Stimulated activated CD4-positive, alpha-beta T cell treated with anti-CD3 and anti-CD28 coated beads, Interleukin-1b, Interleukin-23, amount 100 ng/mL, for 1 hour (primary cell): ENCODE measurements at places on chromosomes 2 and 18.

GRCh38 chr2:160931531-160931930 is 228.7 kb upstream of the TANK start:
- no peak for DNase-seq

DNA sequence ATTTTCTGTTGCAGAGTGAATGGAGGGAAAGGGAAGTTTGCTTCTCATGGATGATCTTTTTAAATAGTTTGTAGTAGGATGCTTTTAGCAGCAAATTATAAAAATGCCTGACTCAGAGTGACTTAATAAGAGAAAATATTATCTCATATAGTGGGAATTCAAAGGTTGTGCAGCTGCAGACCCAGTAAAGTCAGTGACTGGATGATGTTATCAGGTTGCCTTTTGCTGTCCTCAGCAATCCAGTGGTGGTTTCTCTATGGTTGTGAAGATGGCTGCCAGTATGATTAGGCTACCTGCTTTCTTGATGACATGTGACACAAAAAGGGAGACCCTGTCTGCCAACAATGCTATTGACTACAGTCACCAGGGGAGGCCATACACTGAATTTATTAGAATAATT is 184.8 kb downstream of the DIS3L2 start:
- no peak for DNase-seq

DNA sequence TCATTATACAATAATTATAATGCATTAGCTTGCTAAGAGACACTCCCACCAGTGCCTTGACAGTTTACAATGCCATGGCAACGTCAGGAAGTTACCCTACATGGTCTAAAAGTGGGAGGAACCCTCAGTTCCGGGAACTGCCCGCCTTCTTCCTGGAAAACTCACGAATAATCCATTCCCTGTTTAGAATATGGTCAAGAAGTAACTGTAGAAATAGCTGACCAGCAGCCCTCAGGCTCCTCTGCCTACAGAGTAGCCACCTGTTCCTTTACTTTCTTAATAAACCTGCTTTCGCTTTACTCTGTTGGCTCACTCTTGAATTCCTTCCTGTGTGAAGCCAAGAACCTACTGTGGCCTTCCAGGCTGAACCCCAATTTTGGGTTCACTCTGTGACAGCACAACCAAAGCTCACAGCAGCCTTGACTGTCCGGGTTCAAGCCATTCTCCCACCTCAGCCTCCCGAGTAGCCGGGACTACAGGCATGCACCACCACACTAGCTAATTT is 20.0 kb upstream of the PTPN2 start:
- no peak for DNase-seq

DNA sequence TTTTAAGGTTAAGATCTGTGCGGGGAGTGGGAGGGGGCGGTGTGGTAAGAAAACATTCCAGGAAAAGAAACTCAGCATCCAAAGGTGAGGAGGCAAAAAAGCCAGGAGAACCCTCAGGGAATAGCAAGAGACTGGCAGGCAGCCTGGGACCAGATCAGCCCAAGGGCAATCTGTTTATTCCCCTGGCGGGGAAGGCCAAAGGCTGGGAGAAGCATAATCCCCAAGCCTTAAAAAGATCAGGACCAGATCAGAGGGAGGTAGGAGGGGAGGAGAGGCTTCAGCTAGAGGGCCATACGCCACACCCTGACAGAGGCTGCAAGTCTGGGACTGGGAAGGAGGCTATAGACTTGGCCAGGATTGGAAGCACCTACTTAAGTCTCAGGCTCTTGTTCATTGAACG is 163.0 kb upstream of the PXDN start:
- no peak for DNase-seq

DNA sequence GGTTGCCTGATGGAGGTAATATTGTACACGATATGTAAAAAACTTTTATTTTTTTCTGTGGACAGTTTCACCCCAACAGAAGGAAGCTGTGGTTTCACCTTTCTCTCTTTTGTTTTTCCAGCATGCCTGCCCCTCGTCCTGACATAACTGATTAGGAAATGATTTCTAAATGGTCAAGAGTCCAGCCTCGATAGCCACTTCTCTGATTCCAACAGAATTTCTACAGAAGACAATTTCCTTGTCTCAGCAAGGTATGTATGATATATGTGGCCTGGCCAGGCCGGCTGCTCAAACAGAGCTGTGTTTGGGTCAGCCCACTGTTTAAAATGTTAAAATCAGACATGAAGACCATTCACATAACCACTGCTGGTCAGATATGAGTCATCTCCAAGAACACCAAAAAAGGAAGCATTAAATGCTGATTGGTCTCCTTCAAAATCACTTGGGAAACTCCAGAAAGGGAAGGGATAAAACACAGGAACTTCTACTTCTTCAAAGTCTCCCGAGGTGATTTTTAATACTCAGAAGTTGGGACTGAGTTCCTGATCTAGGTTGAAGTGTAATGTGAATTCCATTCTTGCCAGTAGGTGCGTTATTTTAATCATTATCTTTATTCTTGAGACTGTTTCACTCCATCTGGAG is 22.3 kb downstream of the ATP8B1 start:
- no peak for DNase-seq

DNA sequence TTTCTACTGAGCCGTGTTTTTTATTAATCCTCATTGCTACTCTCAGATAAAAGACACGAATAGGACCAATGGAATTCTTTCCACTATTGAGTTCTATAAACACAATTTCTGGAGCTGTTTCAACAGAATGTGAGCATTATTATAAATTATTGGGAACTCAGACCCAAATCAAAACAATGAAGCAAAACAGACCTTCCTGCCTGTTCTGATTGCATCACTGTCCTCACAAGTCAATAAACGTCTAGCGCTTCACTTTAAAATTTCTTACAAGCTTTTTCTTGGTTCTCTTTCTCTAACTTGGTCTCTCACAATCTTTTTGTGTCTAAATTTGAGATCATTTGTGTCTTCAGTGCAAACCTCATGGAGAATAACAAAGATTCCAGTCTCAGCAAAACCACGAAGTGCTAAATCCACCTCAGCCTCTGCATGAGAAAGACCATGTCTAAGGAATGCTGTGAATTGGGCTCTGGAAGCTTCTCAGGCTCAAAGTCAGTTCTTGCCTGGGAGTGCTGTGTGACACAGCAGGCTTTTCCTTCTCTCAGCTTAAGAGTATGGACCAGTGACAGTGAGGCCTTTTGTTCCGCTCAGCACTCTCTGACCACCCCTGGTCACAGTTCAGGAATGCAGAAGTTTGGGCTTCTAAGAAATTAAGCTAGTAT is 22.8 kb downstream of the ARHGAP28 start:
- no peak for DNase-seq

GRCh38 chr2:30321466-30321865 is 90.1 kb downstream of the LBH start:
- no peak for DNase-seq

- no peak for DNase-seq
These were observed 56.2 kb downstream of the UXS1 start for GRCh38 chr2:106137731-106138521.

DNA sequence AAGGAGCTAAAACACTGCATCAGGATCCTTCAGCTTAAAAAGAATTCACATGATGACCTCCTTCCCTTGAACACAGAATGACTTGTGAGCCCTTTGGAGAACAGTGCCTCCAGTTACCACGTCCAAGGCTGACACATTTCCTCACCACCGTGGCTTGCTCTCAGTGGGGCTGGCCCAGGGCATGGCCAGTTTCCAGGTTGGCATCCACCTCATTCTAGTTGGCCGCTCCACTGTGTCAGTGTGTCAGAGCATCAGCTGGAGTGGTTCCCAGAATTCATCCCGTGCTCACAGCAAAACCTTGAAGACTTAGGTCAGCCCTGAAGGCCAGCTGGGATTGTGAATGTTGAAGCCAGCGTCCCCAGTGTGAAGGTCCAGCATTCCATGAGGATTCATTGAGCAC is 158.5 kb downstream of the INSIG2 start:
- DNase-seq = no peak

GRCh38 chr2:160459538-160460332 is 33.9 kb downstream of the RBMS1 start:
- DNase-seq = no peak

GRCh38 chr2:143524559-143525401 is 395.6 kb downstream of the ARHGAP15 start:
- no peak for DNase-seq

DNA sequence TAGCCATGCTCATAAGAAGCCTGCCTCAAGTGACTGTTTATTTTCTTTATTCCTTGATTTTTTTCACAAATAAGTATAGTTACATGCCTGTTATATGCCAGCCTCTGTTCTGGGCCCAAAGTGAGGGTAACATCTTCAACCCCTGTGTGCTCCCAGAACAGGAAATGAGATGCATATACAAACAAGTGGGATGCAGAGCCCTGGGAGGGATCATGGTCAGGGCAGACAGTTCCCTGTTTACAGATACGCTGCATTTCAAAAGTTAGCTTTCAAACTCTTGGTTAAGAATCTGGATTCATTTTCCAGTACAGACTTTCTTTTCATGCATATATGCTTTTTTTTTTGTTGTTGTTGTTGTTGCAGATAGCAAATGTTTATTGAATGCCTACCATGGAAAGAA is 24.4 kb downstream of the GPR39 start:
- DNase-seq = no peak

- DNase-seq = no peak
These were observed 119.2 kb upstream of the TMEM18 start for GRCh38 chr2:796141-796985.

DNA sequence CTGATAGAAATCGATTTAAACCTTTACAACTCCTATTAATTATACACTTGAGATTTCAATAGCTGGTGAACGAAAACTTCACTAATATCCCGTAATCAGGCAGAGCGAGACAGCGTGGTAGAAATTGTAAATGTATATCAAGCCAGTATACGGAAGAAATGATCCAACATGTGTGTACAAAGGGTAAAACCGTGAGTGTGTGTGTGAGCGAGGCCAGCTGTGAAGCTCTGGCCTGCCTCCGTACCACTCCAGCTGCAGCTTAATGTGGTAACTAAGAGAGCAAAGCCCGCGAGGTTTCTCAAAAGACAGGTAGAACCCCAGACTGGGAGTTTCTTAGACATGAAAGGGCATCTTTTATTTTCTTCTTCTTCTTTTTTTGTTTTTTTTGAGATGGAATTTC is 52.3 kb upstream of the ZNF516 start:
- DNase-seq = no peak

DNA sequence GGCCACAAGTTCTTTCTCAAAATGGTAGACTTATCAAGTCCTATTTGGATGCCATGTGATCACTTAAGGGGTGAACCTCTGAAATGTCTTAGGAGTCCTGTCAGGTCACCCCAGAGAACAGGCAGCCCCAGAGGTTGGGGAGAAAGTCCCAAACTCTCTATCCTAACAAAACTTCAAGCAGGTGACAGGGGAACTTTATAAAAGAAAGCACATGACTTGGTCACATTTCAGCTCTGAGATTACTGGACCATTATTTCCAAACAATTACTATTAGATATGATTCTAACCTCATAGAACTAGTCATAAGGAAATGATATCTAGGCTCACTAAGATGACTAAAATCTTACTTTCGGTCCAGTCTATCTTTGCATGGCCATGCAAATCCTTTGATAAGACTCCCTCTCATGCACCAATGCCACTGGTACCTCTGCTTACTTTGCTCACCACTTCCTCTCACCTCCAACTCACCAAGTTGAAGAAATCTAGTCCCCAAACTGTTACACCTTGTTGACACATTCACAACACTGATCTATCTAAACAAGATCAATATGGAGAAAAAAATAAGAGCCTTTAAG is 107.0 kb downstream of the GALNT14 start:
- no peak for DNase-seq

DNA sequence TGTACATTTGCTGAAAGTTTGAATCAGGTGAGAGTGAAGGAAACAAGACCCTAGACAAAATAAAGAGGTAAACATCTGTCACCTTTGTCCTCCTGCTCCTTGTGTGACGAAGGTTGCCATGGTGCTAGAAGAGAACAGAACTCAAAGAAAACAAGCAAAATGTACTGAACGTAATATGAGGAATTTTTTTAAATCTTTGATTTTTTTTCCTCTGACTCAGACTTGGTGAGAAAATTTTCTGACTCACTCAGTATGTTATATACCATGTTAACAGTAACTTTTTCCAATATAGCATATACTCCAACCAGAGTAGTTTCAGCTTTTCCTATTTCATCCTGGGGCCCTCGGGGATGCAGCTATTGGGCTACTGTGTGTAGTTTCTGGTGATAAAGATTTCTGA is 2114.6 kb upstream of the PIK3C3 start:
- DNase-seq = no peak

- DNase-seq = no peak
These were observed 91.9 kb downstream of the EPB41L5 start for GRCh38 chr2:120104772-120105171.

DNA sequence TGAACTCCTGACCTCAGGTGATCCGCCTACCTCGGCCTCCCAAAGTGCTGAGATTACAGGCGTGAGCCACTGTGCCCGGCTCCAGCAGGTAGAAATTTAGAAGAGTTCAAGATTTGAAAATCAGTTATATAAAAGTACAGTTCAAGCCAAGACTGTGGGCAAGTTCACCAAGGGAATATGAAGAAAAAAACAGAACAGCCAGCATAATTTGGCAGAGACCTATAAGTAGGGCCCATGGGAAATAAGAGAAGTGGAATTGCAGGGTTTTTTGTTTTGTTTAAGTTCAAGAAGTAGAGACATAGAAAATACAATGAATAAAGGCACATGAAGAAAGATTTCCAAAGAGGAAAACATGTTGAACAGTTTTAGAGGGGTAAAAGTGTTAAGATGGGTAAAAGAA is 57.9 kb downstream of the BAZ2B start:
- DNase-seq = no peak

DNA sequence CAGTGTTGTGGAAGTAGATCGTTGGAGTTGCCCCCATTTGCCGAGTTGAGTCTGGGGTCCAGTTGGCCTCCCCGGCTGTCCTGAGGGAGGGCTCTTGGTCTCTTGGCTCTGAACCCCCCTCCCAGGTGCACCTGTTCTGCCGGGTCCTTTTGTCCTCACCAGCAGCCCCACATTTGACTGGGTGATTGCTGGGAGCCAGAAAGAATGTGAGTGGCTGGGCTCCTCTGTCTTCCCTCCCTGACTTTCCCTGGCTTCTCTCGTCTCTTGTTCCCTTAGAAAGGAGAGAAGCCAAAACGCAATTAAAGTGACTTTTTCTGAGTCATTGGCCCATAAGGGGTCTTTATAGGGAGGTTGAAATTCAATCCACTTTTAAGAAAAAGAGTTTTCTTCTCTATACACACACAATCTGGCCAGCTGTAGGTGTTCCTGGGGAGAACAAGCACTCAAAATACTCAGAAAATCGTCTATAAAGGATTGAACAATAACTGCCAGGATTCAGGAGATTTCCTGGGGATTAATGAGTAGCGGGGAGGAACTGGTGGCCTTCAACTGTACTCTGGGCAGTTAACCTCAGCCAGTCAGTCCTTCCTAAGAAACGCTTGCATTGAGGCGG is 131.0 kb downstream of the TMEM182 start:
- DNase-seq = no peak

DNA sequence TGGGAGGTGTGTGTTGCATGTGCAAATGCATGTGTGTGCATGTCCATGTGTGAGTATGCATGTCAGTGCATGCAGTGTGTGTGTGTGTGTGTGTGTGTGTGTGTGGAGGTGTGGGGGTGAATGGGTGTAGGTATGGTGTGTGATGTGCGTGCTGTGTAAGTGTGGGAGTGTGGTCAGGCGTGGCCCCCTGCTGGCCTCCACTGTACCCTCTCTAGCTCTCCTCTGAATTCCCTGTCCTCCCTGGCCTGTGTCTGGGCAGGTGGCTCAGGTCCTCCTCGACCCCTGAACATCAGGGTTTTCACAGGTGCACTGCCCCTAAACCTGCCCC is 230.2 kb downstream of the CELF4 start:
- DNase-seq = no peak

GRCh38 chr2:69847068-69847828 is 17.8 kb downstream of the GMCL1 start:
- DNase-seq = no peak

GRCh38 chr2:28413152-28413898 is 20.7 kb downstream of the FOSL2 start:
- DNase-seq = no peak
